ENCODE measurements at places on chromosomes 1 and 21. TPM values are rescaled to one million over a fixed set of nuclear protein-coding genes. Genes with fewer than 3 reads are reported as not detected.

The GSTM3 gene
- 5.5 TPM for total RNA-seq

The PROX1 gene
- total RNA-seq, result 1.9 TPM

The CDK18 gene
- 58.1 TPM for total RNA-seq

The CFHR4 gene
- not detected for total RNA-seq

The RSPO1 gene
- total RNA-seq, result 0.19 TPM

The SLC6A9 gene
- total RNA-seq, result 5.7 TPM

The HSPA6 gene
- not detected for total RNA-seq

The TAF13 gene
- total RNA-seq, result 48.6 TPM

Data from endodermal cell (in vitro differentiated cells).